ENCODE measurements at places on chromosomes 2 and 18.

- DNase-seq: no peak
Measured at GRCh38 chr18:31557446-31557845, 34.2 kb upstream of the TTR start.

DNA sequence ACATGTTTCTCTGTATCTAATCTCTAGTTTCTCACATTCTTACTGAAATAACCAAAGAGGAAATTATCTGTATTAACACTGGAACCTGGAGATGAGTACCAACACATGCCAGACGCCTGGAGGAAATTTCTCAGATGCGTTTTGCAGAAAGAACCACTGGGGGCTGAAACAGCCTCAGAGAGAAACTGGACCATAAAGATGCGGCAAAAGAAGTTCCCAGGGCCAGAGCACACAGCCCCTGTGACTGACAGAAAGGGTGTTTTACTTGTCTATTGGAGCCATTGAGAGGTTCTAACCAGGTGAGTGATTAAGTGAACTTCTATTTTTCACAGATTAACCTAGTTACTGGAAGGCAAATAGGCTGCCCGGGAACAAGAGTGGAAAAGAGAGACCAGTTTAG, 103.9 kb downstream of the EVA1A start:
- no peak for DNase-seq

DNA sequence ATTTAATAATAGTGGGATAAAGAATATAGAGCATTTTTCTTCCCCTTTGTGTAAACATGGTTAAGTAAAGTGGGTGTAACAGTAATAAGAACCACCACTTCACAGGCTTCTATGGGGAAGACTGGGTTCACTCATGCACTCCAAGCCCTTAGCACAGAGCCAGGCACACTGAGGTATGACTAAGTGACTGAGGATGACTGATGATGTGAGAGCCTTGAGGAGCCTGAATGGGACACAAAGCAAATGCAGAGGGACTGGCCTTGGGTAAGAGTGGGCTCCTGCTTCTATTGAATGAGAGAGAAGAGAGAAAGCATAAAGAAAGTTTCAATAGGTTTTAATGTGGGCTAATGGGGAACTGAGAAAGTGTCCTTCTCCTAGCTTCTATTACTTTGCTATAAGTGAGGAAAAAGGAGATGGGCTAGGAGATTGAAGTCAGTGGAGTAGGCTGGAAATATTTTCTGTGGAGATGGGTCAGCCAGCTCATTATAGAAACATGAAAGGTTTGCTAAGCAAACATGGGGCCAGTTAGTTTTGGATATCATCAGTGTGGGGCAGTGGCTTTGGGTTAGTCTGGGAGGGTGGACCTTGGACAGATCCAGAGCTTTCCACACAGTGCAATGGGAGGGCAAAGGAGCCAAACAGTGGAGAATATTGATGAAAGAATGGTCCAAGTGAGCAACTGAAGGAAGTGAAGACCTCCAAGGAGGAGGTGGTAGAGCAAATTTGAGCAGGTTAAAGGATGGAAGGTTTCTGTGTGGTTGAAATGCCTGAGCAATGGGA, 20.6 kb downstream of the IL1F10 start:
- no peak for DNase-seq

DNA sequence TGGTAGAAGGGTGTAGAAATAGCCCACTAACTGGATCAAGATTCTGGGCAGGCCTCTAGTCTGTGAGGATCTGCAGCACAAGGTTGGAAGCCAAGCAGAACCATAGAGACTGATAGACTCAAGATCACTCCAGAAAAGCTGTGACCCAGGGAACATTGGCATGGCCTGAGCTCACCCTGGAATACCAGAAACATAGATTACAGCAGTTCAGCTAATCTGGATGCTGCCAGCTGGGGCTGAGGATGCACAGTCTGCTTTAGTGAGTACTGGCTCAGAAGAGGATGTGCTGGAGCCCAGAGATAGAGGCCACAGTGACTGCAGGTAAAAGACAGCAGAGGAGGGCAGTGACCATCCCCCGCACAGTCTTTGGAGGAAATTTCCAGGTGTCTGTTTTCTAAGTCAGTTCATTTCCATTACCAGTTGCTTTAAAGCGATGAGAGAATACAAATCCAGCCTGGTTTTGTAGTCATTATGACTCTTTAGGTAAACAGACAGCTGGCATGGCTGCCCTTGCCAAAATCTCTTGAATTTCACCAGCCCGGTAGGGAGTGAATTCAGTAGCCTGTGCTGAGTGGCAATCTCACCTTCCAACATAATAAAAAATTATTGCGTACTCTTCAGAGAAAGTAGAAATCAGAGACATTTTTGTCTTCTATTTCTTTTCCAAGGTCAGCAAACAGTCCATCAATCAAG, 119.2 kb downstream of the ANTXR1 start:
- DNase-seq: no peak

- no peak for DNase-seq
Measured at GRCh38 chr2:164952057-164952702, 3.1 kb downstream of the SLC38A11 start.

- no peak for DNase-seq
Measured at GRCh38 chr2:128773641-128774319, 455.1 kb upstream of the HS6ST1 start.

GRCh38 chr2:120809151-120809550, 73.5 kb downstream of the GLI2 start:
- DNase-seq: no peak

DNA sequence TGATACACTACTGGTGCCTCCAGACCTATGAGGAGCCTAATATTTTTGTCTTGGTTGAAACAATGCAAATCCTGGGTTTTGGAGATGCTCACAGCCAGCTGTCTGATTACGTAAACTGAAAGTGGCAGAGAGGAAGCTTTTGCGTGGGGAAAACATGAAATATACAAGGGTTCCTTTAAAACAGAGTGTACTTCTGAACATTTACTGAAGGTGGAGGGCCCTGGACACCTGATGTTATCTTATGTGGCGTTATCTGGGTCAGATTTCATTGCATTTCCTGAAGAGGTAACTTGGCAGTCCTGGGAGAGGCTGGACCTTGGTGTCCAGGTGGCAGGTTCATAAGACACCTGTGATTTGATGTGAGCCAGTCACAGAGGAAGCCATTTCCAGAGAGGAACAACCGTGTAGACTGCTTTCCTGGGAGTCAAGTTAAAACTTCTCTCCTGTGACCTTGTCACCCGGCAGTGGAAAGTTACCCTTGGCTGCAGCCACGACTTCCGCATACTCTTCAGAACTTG, 105.0 kb downstream of the NEDD4L start:
- no peak for DNase-seq

DNA sequence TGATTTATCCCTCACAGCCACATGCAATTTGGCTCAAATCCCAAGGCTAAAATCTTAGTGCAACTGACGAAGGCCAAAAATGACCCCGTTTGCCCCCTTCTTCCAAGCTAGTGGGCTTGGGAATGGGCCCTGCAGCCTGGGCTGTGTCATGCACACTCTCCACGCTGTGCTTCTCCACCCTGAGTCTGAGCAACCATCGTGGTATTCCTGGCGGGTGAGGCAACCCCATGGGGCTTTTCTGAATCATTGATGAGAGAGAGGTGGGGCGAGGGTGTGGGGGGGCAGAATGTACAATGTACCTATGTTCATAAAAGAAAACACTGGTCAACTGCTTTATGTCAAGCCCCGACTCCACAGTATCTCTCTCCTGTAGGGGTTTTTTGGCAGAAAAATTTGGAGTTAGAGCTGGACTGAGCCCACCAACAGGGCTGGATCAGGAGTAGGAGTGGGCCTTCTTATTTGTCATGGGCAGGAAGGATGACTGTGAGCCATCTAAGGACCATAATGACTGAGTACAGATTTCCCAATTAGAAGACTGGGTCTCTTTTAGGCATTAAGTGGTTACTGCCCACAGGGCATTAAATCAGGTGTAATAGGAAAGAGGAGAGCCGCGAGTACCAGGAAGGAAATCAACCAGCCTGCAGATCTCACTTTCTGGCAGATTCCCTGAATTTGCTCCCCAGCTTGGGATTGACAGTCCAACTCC, 8.9 kb downstream of the SULT1C2 start:
- DNase-seq: no peak

Measured in NCI-H526 (cell line).